ENCODE measurements at places on chromosomes 5 and 9.

DNA sequence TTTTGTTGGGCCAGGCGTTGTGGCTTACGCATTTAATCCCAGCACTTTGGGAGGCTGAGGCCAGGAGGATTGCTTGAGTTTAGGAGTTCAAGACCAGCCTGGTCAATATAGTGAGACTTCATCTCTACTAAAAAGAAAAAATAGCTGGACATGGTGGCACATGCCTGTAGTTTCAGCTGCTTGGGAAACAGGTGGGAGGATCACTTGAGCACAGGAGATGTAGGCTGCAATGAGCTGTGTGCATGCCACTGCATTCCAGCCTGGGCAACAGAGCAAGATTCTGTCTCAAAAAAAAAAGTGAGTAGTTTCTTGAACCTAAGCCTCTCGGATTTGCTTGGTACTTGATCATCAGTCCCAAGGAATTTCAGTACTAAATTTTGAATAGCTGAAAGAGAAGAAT is 26.9 kb downstream of the G3BP1 start:
- no peak for DNase-seq

GRCh38 chr5:73321757-73322436 is 126.7 kb downstream of the FOXD1 start:
- DNase-seq: no peak

GRCh38 chr9:125505988-125506438 is 201.0 kb downstream of the MAPKAP1 start:
- no peak for DNase-seq

- DNase-seq: no peak
These were observed 990.6 kb upstream of the TYRP1 start for GRCh38 chr9:11702548-11702947.

DNA sequence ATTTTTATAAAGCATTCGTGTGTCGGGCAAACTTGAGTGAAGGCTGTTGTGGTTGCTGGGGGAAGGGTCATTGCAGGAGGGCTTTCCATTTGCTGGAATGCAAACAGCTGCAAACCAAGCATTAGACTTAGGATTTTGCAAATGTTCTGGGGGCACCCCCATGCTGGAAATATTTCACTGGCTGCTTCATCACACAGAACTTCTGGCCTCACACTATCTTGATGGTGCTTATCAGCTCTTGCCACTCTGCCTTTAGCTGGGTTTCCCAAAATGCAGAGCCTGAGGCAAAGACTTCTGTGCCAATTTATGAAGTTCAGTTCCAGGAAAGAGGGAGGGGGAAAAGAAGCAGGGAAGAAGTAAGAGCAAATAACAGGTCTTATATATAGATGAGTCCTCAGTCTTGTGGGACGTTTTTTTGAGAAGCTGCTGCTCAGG is 8.6 kb upstream of the COL15A1 start:
- no peak for DNase-seq

GRCh38 chr5:124755565-124755964 is 9.1 kb upstream of the ZNF608 start:
- no peak for DNase-seq

GRCh38 chr5:1315709-1316587 is 21.1 kb upstream of the TERT start:
- peak; percentile 86 for DNase-seq

- no peak for DNase-seq
These were observed 48.6 kb upstream of the VDAC1 start for GRCh38 chr5:134053314-134053839.

- DNase-seq: no peak
These were observed 45.6 kb upstream of the PTGER4 start for GRCh38 chr5:40634154-40634553.

GRCh38 chr5:137336161-137336560 is 163.0 kb downstream of the SPOCK1 start:
- DNase-seq: no peak

DNA sequence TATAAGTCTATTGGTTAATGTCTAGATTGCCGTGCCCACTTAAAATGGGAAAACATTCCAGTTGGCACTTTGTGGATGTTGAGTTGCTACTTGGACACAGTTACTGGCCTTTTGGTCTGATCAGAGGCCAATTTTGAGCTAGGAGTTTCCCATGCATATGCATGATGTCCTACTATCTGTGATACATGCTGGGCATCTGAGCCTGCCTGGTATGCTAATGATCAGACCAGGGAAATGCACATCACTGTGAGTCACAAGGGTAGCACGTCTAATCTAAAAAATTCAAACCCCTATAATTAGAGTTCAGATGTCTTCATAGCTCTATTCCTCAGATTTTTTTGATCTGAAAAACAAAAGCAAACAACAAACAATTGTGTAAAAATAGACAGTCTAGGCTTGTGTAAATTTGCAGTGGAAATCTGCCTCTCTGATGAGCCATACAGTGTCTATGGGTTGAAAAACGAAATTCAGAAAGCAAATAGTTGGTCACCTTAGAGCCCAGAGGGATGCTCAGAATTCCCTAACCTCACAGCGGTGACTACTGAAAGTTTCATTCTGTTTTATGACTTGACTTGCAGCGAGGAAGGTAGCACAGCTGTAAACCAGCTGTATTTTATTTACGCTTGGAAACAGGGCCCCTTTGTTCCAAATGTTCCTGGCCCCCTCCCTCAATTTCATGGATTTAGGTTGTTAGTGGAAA is 37.3 kb downstream of the PALM2AKAP2 start:
- DNase-seq: no peak

DNA sequence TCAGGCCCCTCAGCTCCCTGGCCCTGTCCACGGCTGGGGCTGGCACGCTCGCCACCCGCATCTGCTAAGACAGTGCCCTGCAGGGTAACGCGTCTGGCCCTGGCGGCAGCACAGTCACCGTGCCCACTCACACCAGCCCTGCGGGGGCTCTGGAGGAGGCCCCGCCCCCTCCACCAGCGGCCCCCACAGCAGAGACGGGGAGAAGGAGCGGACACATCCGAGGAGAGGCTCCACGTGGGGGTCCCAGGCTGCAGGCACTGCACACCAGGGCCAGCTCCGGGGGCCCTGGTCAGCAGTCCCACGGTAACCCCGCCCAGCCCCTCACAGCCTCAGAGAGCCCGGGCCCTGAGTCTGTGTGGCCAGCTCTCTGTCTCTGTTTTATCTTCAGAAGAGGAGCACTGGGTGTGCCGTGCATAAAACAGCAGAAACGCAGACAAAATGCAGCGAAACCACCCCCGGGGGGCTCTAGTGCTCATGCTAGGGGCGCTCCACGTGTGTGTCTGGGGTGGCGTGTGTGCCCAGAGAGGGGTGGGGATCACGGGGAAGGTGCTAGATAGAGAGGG is 47.5 kb upstream of the NRARP start:
- no peak for DNase-seq

DNA sequence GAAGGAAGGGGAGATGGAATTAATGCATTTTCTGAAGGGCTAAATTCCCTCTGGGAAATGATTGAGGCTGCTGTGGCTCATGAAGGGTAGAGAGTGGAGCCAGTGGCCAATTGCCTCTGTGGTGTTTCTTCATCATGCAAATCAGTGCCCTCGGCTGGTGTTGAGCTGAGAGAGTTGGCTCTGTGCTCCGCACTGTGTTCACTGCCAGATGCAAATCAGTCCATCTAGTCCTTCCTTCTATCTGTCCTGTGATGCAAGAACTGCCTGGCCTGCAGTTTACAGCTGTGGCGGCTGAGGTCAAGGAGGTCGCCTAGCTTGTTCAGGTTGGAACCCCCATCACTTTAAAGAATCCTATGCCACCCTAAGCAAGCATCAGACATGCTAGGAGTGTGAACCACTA is 6.0 kb downstream of the TMEM171 start:
- DNase-seq: no peak

GRCh38 chr9:68859347-68859746 is 154.3 kb downstream of the PIP5K1B start:
- DNase-seq: no peak

DNA sequence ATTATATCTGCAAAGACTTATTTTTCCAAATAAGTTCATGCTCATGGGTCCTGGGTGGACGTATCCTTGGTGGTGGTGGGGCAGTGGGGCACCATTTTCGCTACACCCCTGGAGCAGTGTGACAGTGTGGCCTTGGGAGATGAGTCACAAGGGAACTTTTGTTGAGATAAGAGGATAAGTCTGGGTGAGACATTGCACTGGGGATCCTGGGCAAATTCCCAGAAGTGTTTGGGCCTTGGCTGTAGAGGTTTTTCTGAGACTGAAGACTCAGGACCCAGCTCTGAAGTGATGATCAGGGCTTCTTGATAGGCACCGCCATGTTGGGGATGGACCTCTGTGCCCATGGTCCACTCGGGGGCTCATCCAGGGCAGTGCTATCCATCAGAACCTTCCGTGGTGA is 149.4 kb downstream of the MACROH2A1 start:
- DNase-seq: no peak

GRCh38 chr5:64634997-64635686 is 55.2 kb upstream of the SHISAL2B start:
- DNase-seq: peak; percentile 38

DNA sequence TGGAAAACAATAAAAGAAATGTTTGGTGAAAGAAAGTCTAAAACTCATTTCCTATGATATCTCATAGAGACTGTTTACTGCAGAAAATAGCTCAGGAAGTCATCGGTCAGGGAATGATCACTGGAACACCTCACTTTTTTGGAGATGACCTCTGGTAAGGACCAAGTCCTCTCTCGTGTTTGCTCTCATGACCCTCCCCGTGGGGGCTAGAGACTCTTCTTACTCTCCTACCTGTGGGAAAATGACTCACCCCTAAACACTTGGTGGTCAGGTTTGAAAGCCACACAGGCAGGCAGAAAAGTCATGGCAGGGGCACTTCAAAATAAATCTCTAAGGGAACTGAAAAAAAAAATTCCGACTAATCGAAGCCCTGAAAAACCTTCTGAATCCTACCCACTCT is 48.2 kb downstream of the FAM240B start:
- DNase-seq: no peak

DNA sequence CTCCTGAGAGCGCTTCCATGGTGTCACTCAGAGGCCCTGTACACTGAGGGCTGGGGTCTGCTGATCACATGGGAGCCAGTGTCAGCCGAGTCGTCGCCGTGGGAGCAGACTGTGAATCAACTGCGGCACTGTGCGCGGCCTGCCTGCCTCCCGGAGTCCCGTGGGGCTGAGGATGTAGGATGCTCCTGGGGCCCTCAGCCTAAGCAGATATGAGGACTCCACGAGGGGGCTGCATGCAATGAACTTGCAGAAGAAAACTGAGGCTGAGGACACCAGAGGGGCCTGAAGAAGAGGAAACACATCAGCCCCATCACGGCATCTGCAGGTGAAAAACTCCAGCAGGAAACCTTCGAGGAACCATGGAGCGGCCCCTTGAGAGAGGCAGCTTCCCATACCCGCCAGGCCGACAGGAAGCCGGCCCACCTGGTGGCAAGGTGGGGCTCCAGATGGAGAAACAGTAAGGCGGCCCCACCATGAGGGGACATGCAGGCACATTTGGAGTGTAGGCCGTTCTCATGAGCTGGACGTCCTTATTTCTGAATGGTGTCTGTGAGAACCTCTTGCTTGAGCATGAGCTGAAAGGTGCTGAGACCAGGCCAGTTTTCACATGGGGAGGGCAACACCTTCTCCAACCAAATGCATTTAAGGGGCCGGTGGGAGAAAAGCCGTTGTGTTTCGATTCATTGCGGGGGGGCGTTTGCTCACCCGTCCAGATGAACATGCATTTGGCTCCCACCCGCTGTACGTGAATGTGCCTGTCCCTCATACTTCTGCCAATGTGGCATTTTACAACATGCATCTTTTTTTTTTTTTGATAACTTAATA is 35.2 kb upstream of the ADAMTS2 start:
- no peak for DNase-seq

DNA sequence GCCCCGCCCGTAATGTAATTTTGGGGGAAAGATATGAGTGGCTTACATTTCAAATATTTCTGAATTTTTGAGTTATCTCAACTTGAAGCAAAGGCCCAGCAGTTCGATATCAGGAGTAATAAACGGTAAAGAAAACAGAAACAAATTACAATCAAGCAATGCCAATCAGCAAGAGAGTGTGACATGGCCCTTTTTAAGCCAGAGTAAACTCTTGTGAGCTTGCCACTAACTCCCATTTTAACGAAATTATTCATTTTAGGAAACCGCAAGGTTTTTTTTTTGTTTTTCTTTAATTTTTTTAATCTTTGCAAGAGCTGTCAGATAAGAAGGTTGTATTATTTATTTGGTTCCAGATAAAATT is 17.6 kb upstream of the CDK7 start:
- peak; percentile 4 for DNase-seq

DNA sequence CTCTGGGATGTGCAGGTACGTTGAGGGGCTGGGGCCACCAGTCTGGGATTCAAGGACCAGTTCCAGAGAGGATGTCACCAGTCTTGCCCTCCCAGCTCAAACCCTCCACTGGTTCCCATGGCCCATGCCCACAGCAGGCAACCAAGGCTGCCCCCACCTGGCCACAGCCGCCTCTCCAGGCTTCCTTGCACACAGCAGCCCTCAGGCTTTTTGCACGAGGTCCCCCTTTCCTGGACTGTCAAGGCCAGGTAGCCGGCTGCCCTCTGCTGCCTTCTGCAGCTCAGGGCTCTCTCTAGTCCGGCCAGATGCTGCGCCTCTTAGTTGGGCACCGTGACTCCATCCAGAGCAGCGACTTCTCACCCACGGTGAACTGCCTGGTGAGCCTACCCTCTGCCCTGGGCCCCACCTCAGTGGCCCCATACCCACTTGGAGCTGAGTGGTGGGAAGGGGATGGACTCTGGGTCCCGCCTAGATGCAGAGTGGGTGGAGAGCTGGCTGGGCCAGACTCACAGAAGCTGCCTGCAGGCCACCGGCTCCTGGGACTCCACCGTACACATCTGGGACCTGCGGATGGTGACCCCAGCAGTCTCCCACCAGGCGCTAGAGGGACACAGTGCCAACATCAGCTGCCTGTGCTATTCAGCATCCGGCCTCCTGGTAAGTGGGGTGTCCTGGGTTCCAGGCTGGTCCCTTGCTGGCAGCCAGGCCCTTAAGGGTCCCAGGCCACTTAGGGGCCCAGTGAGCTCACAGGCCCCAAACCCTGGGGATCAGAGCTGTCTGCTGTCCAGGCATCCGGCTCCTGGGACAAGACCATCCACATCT is 2.9 kb downstream of the WDR38 start:
- DNase-seq: no peak

DNA sequence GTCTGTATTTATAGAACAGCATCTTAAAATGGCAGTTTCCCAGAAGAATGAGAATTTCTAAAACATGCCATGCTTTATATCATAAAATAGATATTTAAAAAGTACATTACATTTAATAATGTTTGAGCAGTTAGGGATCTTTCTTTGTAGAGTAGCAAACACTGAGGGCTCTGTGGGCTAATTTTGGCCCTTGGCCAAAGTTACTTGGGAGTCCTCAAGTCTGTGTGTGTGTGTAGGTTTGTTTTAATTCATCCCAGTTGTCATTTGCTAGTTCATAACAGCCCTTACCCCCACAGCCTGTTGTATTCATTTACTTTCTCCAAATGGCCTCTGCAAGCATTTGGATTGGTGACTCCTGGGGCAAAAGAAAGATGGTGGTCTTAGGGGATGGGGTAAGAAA is 576.4 kb upstream of the SGCD start:
- DNase-seq: no peak

GRCh38 chr5:176812269-176813259 is 2.2 kb downstream of the UNC5A start:
- no peak for DNase-seq

GRCh38 chr9:33791117-33791516 is 4.2 kb upstream of the PRSS3 start:
- no peak for DNase-seq
